ENCODE measurements at places on chromosomes 12 and 14. TPM values are rescaled to one million over a fixed set of nuclear protein-coding genes. Genes with fewer than 3 reads are reported as not detected.

- no peak for DNase-seq
- H3K4me1 ChIP-seq, result peaks cover 22% of the 10 kb centered on the region
- no peaks in the 10 kb centered on the region for H3K36me3 ChIP-seq
Observed at GRCh38 chr12:2341051-2341751, 288.4 kb downstream of the CACNA1C start.

GRCh38 chr12:129269756-129270495 lies 416.6 kb downstream of the GLT1D1 start:
- H3K4me3 ChIP-seq, result no peak overlapping the region
- H3K27me3 ChIP-seq, result no peaks in the 10 kb centered on the region
- no peaks in the 10 kb centered on the region for H3K36me3 ChIP-seq
- H3K4me1 ChIP-seq, result no peaks in the 10 kb centered on the region

DNA sequence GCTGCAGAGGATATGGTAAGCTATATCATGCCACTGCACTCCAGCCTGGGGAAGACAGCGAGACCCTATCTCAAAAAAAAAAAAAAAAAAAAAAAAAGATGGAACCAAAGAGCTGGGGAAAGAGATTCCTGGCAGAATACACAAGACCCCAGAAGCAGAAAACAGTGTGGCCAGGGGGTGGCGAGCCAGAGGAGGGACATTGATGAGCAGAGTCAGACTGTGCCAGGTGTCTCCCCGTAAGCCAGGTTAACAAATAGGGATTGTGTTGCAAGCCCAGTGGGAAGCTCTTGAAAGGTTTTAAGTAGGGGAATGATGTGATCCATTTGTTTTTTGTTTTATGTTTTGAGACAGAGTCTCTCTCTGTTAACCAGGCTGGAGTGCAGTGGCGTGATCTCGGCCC lies 56.1 kb downstream of the FIGNL2 start:
- no peak overlapping the region for H3K4me3 ChIP-seq
- H3K4me1 ChIP-seq, result no peaks in the 10 kb centered on the region
- no peaks in the 10 kb centered on the region for H3K36me3 ChIP-seq
- no peak overlapping the region for H3K27ac ChIP-seq

- DNase-seq, result no peak
- no peaks in the 10 kb centered on the region for H3K4me1 ChIP-seq
- no peak overlapping the region for H3K27ac ChIP-seq
- no peak overlapping the region for H3K4me3 ChIP-seq
Observed at GRCh38 chr12:15171012-15171655, 50.1 kb downstream of the RERG start.

ANO4 gene
- 0.38 TPM for total RNA-seq

COX6A1 gene
- total RNA-seq, result 258 TPM

CCDC88C gene
- 34.1 TPM for total RNA-seq

YAF2 gene
- 28.0 TPM for total RNA-seq

LMNTD1 gene
- total RNA-seq, result not detected

MDGA2 gene
- total RNA-seq, result not detected
